ENCODE measurements at places on chromosomes 2 and 18.

- no peak for DNase-seq
These were observed 21.2 kb downstream of the WDR7 start for GRCh38 chr18:56672391-56672790.

DNA sequence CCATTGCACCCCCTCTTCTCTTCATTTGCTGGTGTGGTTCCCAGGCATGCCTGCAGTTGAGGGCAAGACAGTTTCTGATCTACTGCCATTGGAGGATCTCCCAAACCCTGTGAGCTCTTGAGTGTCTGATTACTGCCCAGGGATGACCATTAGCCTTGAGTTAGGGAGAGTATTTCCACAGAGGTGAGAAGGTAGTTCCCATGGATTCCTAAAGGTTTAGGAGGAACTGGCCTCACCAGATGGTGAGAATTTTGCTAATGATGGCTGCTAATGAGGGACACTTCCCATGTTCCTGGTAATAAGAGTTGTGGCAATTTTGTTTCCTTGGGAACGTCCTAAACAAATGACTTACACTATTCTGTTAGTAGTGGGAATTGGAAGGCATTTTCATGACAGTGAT lies 42.5 kb downstream of the PTPRM start:
- DNase-seq, result no peak

DNA sequence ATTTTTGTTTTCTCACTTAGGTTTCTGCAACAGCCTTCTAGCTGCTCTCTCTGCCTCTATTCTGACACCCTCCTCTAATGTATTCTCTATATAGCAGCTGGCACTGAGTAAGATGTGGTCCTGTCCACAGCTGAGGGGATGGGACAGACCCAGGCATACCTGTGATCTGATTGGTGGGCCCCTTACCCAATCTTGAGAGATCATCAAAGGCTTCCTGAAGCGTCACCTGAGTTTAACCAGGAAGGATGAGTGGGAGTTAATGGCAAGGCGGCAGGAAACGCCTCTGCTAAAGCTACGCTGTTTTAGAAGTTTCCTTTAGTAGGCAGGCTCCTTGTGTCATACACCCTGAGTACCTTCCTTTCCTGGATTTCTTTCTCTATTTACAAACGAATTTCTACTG lies 5.7 kb upstream of the TET3 start:
- no peak for DNase-seq

DNA sequence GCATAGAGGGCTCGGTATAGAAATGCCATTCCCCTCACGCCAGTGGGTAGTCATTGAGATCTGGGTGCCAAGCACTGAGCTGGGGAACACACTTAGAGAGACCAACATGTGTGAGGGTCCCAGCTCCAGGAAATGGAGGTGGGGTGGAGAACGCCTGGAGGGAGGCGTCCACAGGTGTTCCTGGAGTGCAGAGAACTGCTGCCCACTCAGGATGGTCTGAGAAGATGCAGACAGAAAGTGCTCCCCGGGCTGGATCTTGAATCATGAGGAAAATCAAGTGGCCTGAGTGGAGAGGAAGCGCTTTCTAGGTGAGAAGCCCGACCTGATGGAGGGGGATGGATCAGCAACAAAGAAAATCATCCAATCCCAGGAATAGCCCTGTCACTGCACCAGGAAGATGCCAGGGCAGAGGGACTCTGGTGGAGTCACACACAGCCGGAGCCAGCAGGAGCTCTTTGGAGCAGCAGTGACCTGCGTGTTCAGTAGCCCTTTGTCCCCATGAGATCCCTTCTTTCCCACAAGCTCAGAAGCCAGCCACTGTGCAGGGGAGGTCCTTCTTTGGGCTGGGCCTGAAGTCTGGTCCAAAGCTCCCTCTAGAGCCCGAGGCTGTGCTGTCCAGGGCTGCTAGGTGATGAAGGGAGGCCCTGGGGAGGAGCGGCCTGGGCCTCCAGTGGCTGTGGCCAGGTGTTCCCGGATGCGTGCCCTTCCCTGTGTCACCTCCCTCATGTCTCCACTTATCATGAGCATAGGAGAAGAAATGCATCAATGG lies 112.3 kb downstream of the RNF144A start:
- DNase-seq, result no peak

DNA sequence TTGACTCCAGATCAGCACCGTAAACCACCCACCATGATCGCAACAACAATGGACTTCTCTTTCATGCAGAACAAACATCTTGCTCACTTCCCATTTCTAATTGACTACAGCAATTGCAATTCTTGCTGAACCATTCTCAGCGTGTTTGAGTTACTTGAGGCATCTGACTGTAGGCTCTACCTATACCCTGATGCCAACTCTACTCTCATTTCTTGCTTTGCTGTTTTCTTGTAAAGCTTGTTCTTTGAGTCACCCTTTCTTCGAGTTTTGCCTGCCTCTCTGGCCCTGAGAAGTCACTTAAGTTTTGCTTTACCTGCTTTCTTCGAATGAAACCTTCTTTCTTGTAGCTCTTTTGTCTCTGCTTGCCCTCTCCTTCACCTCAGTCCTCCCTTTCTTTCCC lies 160.5 kb upstream of the RND3 start:
- no peak for DNase-seq

GRCh38 chr18:48007955-48008701 lies 77.7 kb upstream of the SMAD2 start:
- DNase-seq, result peak; percentile 81

DNA sequence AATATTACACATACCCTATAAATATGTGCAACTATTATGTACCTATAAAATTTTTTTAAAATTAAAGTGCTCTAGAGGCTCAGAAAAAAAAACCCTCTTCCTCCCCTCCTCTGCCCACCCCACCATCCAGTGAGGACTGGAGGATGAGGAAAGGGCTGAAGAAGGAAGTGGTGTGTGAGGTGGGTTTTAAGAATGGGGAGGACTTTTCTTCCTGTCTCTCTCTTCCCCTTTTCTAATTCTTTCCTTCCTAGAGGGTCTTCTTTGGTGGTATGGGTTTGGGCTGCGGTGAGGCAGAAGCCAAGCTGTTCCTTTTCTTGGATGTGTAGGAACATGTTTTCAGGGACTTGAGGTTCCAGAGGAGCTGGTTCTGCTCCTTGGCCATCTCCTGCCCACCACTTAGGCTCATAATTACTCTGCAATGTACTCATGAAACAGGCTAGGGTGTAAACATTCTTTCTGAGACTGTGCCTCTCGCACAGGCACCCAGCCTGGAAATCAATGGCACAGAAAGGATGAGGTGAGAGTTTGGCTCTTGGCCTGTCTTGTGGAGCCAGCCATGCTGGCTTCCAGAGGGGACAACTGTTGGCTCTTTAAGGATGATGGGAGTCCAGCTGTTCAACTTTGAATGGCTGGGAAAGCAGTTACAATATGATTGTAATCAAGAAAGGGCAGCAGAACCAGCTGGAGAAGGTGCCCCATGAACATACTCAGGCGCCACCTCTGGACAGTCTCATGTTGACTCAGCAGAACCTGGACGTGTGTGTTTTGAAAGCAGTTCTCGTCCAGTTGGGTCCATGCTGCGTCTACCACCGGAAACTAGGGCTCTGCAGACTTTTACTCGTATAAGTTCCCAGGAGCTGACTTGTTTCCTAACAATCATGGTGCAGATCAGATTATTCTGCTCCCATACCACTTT lies 38.3 kb downstream of the IL1RL2 start:
- no peak for DNase-seq

- no peak for DNase-seq
These were observed 131.5 kb downstream of the SOCS6 start for GRCh38 chr18:70420146-70420898.

GRCh38 chr2:95158891-95159619 lies 593 bp downstream of the ZNF514 start:
- DNase-seq, result peak; percentile 39

DNA sequence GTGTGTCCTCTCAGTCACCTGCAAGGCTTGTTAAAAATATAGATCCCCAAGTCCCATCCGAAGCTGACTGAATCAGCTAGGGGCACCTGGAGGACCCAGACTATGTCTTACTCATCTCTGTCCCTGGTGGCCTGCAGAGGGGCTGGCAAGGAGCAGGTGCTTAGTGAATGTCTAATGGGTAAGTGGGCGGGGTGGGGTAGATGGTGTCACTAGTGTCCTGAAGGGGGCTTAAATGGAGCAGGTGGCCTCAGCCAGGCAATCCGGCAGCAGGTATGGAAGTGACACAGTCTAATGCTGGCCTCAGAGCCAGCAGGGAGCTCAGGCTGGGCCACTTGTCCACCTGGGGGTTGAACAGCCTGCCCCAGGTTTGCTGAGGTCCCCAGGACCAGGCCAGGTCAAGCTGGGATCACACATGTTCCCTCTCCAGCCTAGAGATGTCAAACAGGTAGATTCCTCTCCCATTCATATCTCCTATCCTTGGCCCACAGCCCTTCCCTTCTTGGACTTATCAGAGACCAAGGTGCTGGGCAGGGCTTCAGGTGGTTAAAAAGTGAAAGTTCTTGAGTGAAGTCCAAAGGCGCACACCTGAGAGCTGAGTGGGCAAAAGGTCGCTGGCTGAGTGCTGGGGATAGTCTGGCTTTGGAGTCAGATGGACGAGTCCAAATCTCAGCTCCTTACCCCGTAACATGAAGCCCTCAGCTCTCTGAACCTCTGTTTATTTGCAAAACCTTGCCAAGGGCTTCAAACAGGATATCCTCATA lies 1.7 kb downstream of the STEAP3 start:
- DNase-seq, result no peak

DNA sequence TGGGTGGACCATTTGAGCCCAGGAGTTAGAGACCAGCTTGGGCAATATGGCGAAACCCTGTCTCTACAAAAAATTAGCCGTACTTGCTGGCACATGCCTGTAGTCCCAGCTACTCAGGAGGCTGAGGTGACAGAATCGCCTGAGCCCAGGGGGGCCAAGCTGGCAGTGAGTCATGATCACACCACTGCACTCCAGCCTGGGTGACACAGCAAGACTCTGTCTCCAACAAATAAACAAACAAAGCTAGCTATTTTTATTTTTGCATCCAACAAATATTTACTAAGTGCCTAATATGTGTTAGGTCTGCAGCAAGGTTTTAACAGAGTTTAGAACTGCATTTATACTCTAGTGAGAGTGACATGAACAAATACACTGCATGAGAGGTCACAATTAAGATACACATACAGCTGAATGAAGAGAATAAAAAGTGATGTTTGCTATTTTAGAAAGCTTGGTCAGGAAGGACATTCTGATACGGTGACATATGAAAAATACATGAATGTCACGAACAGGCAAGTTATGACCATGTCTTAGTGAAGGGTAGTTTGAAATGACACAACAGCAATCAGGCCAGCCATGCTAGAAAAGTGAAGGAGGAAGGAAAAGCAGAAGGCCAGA lies 83.2 kb upstream of the FRZB start:
- no peak for DNase-seq

- DNase-seq, result no peak
These were observed 3.5 kb upstream of the RNPEPL1 start for GRCh38 chr2:240564561-240565332.

GRCh38 chr2:229417916-229418315 lies 146.8 kb upstream of the PID1 start:
- DNase-seq, result no peak

Measured in germinal center (tissue), 1 donor.